ENCODE measurements at places on chromosomes 16 and 17. TPM values are rescaled to one million over a fixed set of nuclear protein-coding genes. Genes with fewer than 3 reads are reported as not detected.

RPL38 gene
- 1,138 TPM for total RNA-seq

DNA sequence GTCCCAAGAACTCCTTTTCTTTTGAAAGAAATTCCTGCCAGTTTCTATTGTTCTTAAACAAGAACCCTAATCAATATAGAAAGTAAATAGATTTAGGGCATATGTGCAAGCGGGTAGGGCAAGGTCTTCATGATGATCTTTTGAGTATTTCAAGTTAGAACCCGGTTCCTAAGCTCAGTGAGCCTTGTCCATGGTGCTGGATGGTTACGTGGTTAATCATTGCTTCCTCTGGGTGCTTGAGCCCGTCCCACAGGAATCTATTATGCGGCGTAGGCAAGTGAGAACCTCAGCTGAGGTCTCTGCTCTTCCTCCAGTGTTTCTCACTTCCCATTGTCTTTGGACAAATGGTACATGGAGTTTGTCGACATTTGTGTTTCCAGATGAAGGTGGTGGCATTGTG is 580.8 kb upstream of the EEF2KMT start:
- no peak for DNase-seq

DNA sequence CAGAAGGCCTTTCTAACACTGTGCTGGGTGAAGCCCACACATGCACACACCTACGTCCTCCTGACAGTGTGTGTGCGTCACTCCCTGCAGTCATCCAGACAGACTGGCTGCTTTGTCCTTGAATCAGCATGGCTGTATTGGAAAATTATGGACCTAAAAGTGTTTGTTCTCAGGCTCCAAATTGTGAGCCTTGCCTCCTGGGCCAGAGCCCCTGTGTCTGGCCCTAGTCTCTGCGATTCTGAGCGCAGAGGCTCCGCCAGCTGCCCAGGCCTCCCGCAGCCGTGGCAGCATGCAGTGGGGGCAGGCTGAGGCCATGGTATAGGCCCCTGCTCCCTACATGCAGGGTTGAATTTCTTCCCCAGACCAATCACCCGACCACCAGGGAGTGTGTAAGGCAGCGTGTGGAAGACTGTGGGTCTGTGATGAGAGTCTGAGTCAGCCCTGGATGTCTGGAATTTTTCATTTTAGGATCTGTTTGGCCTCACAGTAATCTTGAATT is 166.9 kb downstream of the LGALS9B start:
- DNase-seq: no peak

GRCh38 chr17:50379351-50380132 is 6.5 kb downstream of the EME1 start:
- no peak for DNase-seq

- DNase-seq: peak; percentile 72
These were observed 136.9 kb downstream of the KCNJ12 start for GRCh38 chr17:21513012-21513570.
